Stimulated activated CD8-positive, alpha-beta memory T cell treated with anti-CD3 and anti-CD28 coated beads, Interleukin-2, amount 100 ng/mL, for 1 hour (primary cell): ENCODE measurements at places on chromosomes 13 and 19.

DNA sequence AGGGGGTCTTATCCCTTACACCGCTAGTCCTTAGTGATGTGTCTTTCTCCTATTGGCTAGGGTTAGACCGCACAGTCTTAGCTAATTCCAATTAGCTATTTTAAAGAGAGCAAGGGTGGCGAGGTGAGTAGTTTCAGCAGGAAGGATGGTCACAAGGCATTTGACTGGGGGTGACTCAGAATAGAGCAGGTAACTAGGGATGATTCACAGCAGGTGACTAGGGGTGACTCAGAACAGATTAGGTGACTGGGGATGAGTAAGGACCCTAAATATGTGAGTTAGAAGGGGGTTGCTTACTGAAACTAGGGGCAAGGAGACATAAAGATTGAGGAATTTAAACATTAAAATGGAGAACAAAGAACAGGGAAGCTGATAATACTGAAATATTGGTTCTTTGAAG is 64.3 kb downstream of the ZNF66 start:
- DNase-seq: no peak

DNA sequence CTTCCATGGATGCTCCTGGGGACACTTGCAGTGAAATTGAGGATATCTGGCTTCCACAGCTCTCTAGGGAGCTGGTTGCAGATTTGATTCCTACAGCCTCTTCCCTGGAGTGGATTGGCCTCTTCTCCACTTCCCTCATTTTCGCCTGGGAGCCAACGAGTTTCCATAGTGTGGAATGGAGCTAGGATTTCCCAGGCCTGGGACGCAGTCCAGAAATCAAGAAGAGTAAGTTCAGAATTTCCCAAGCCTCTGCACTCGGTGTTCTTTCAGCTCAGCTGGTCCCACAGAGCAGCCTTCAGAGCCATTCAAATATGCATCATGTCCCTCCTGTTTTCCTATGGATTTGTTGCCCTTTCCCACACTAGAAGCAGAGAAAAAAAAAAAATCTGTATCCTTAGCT is 68.2 kb downstream of the RAP2A start:
- DNase-seq: no peak

- DNase-seq: no peak
Observed at GRCh38 chr13:96629331-96629730, 364.9 kb downstream of the OXGR1 start.

GRCh38 chr13:112261924-112262323 is 114.2 kb upstream of the SPACA7 start:
- DNase-seq: no peak

DNA sequence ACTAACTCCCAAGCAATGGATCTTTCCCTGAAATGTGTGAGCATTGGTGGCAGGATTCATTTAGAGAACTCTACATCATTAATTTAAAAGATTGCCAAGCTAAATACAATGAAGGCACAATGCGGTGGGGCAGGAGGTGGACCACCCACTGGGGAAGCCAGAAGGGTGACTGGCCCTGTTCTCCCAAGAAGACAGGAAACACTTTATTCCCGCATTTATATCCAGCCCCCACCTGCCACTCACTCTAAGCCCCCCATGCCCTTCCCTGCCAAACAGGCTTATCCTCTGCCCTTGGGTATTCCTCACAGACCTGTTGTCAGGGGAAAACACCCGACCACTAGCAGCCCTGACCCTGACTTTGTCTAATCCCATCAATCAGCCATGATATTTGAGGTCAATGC is 189.1 kb upstream of the UBL3 start:
- DNase-seq: no peak

- no peak for DNase-seq
Observed at GRCh38 chr13:99989276-99990125, 7.9 kb downstream of the ZIC2 start.

DNA sequence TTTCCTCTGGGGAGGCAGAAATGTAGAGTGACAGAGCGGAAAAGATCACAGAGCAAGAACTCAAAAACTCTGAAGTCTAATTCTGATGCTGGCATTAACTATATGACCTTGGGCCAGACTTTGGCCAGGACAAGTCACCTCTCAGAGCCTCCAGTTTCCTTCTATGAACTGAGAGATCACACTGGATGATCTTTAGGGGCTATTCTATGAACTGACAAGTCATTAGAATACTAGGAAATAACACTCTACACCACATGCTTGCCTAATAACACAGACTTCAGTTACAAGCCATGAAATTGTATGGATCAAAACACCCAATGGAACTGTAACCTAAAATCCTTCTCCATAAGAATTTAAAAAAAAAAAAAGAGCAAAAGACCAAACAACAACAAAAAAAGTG is 16.9 kb downstream of the SLC25A30 start:
- DNase-seq: no peak

DNA sequence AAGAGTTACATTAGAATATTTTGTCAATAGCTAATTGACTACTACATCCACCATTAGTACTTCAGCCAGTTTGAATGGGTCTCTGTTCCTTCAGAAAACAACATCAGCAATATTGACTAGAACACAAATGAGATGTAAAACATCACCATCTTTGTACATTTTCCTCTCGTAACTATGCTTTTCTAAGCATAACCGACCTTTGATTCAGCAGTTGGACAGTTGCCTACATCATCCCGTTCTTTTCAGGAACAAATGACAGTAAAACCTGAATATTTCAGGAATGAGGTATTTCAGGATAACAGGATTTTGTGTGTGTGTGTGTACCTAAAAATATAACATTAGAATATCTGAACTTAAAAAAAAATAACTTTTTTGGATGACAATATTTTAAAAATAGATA is 60.9 kb downstream of the STARD13 start:
- DNase-seq: no peak

GRCh38 chr19:1823020-1823419 is 10.9 kb upstream of the ATP8B3 start:
- no peak for DNase-seq

DNA sequence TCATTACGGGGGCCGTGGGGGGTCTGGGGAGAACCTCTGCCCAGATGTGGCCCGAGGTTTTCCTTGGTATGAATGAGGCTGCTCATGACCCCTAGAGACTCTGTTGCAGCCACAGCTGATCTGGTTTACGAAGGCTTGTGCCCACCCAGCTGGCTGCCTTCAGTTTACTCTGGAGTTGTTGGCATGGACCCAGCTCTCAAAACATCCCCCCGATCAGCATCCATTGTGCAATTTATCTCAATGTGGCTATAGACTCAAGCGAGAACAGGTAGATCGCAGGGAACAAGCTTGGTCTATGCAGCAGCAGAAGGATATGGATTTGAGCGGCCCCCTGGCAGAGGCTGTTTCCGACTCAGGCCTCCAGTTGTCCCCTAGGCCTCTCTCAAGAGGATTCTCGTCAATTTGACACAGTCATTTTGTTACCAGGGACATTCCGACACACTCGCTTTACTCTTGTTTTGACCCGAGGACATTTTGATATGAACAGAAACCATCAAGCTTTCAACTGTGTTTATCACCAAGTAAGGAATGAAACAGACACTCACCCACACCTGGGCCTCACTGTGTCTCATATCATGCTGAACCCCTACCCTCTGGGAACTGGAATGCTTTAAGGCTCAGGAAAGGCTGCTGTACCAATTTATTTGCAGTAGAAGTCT is 161.5 kb downstream of the KATNAL1 start:
- DNase-seq: no peak

GRCh38 chr13:103224804-103225203 is 158.6 kb upstream of the SLC10A2 start:
- no peak for DNase-seq

- DNase-seq: no peak
Observed at GRCh38 chr19:29860492-29860891, 48.7 kb downstream of the CCNE1 start.

DNA sequence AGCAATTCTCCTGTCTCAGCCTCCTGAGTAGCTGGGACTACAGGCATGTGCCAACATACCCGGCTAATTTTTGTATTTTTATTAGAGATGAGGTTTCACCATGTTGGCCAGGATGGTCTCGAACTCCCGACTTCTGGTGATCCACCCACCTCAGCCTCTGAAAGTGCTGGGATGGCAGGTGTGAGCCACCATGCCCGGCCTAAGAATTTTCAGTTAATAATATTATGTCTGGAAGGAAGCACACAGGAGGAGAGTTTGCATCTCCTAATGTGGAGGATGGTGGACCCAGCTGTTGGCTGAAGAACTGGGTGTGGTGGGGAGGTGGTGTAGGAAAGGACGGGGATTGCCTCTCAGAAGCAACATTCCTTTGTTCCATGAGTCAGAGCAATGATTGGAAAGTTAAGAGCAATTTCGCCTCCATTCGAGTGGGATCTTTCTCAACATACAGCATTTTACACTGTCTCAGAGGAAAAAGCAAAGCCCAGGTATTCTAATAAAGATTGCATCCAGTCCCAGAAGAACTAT is 11.9 kb downstream of the PDCD2L start:
- no peak for DNase-seq

DNA sequence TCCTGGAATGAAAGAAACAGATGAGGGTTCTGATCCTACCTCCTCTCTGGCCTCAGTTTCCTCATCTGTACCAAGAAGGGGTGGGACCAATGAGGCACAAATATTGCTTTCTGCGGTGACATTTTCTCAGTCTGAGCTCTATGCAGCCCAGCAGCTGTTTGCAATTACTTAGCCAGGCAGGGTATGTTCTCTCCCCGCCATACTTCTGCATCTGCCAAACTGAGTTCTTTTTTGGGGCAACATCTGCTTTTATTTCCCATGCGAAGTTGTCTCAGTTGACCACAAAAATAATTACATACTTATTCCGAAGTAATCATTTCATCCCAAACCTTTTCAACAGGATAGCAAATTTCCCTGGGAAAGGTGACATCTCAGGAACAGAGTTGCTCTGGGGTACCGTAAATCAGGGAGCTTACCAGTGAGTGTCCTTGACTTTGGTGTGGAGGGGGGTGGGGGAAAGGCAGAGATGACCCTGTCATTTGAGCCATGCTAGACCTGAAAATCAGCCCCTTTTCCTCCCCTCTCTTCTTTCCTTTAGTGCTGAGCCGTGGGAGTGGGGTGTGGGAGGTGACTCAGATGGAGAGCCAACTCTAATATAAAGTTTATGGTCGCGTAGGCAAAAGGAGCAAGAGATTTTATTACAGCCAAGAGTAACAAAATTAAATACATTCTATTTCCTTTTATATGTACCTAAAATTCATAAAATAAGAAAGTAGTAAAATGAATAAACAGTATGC is 165.7 kb upstream of the KL start:
- no peak for DNase-seq

- no peak for DNase-seq
Observed at GRCh38 chr13:35143123-35143522, 201.1 kb downstream of the NBEA start.

- no peak for DNase-seq
Observed at GRCh38 chr19:27974082-27974513, 1238.9 kb downstream of the UQCRFS1 start.

DNA sequence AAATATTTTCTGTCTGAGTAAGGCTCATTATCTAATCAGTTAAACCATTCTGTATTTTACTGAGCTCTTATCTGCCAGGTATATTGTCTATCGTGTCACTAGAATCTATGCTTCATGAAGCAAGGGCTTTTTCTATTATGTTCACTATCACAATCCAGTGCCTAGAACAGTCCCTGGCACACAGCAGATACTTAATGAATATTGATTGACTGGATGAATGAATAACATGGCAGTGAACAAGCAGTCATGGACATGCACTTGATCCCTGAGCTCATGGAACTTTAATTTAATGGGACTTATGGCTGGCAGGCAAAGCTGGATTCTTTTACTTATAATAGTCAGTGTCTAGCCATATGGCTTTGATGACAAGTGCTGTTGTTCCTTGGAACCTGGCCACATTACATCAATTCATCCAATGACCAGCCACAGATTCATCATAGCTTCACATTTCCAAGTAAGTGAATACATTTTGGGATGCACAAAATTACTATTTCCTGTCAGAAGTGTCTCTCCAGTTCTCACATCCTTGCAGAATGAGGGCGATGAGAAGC is 214.8 kb downstream of the COG6 start:
- DNase-seq: no peak

GRCh38 chr19:51256155-51256625 is 5.3 kb downstream of the SIGLECL1 start:
- no peak for DNase-seq

DNA sequence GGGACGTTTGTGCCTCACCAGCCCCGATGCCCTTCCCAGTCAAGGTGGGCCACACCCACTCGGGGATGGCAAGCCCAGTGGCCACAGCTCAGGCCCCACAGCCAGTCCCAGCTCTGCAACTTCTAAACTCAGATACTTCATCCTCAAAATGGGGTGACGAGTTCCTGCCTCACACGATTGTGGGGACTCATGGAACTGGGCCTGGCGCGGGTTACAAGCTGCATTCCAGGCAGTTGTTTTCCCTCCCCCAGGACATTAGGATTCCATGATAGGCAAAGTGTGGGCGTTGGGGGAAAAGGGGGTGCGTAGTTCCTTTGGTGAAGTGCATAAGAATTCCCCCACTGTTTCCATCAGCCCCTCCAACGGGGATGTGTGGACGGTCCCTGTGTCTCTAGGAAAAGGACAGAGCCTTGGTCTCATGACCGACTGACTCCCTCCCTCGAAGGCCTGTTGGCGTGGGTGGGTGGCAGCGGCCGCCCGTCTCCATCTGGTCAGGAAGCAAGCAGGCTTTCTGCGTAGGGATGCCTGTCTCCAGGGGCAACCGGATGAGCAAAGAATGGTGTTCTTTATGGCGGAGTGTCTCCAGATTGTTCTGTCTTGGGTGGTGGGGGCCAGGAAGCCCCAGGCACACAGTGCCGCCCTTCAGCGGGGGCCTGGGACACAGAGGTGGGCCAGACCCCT is 21.1 kb upstream of the NPAS1 start:
- no peak for DNase-seq

- DNase-seq: no peak
Observed at GRCh38 chr19:10468133-10468532, 35.0 kb downstream of the KEAP1 start.

- DNase-seq: no peak
Observed at GRCh38 chr13:31242916-31243315, 43.1 kb downstream of the B3GLCT start.

DNA sequence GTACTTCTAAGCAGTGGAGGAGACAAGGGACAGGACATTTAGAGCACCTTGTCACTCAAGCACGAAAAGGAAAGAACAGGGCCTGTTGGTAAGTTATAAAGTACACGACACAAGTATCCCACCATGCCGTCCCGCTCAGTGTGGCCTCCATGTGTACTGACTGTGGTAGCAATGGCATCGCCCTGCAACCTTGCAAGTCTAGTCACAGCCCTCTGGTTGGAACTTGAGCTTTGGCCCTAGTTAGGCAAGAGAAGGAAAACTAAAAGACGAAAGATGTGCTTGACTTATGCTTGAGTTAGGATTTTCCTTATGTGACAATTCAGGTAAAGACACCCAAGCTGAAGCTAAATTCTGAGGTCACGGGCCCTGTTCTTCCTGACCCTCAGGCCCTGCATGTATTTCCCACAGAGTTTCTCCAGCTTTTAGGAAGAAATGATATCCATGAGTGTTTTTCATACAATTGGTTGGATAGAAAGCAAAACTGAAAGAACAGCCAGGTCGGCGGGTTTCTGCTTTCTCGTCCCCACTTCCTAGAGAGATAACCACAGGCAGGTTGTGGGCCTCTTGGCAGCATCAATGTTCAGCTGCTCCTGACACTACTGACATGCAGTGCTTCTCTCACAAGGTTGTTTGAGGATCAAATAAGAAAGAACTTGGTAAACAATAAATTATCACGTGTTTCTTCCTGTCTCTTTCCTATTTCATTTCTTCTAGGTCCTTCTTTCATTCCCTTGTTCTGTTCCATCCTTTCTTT is 216.2 kb downstream of the IRS2 start:
- no peak for DNase-seq
